ENCODE measurements at places on chromosomes 6 and 20.

DNA sequence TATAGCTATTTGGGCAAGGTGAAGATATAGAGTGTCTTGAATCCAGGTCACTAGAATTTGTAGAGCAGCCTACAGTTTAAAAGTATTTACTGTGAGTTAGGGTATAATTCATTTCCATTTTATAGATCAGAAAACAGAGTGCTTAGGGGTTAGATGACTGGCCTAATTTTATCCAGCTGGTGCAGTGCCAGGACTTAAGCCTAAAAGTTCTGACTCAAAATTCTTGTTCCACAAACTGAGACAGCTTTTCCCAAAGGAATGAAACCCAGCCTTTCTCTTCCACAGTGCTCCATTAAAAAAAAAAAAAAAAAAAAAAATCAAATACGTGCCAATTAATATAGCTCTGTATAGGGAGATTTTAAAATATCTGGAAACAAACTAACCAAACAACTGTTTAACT lies 441.0 kb upstream of the MARCKS start:
- no peak for DNase-seq

GRCh38 chr6:152401978-152402377 lies 235.2 kb downstream of the SYNE1 start:
- DNase-seq = no peak

- peak; percentile 39 for DNase-seq
Measured at GRCh38 chr6:170051229-170052172, 239.4 kb downstream of the DLL1 start.

DNA sequence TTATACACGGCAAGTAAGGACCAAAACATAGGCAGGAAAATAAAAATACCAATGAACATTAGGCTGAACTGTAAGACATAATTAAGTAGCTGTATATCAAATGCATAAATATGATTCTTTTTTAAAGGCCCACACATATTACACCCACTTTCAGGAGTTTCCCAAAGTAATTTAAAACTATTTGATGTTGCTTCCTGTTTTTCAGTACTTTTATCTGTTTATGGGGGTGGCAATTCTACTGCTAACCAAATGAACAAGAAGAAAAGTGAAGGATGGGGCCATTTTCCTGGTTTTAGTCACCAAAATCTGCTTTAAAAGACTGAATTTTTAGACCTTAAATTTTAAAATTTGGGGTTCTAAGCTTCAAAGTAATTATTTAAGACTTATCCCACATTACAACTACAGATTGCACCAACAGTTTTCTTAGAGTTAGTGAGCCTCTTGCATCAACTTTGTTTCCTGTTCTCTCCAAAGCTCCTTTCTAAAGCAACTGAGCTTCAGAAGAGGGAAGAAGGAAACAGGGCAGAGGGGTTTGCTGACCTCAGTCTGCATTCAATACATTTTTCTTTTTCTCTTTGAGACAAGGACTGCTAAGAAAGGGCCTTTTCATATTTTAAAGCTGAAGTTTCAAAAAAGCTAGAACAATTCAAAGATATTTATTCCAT lies 191.0 kb downstream of the BACH2 start:
- no peak for DNase-seq

GRCh38 chr6:7392402-7392801 lies 2.8 kb downstream of the RIOK1 start:
- DNase-seq = no peak

- no peak for DNase-seq
Measured at GRCh38 chr6:39333644-39334438, 11.3 kb upstream of the KCNK16 start.

GRCh38 chr6:133504158-133504557 lies 263.0 kb downstream of the EYA4 start:
- DNase-seq = no peak

GRCh38 chr6:90068264-90068663 lies 174.0 kb downstream of the GJA10 start:
- DNase-seq = no peak

DNA sequence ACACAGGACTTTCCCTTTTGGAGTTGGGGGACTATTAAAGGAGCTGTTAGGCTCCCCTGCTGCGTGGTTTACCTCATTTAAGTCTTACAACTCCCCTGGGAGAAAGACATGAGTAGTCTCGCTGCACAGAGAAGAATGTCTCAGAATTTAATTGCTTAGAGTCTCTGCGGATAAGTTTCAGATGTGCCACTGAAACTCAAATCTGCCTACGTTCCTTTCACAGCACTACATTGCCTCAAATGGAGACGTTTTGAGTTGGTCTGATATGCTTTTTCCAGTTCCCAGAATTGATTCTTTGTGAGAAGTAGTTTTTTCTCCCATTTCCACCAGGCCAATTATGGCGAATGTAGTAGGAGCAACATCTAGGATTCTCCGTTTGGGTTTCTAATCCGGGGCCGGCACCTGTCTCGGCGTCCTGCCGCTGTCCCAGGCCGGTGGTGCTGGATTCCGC lies 532 bp upstream of the SLC35F1 start:
- DNase-seq = no peak

DNA sequence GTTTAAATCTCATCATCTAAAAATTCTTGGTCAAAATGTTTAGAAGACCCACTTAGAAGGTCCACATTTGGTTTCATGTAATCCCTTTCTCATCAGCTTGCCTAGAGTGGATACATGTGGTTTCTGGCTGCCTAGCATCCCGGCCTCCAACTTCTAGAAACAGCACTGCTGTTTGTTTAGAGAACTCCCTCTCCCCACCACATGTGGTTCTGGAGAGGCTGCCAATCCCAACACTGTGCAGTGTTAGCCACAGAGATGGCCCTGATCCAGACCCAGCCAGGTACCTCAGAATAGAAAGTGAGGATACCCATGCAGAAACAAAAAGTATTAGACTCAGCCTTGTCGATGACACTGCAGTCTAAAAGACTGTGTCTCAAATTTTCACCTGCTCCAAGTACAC lies 241.8 kb downstream of the BCKDHB start:
- DNase-seq = no peak

DNA sequence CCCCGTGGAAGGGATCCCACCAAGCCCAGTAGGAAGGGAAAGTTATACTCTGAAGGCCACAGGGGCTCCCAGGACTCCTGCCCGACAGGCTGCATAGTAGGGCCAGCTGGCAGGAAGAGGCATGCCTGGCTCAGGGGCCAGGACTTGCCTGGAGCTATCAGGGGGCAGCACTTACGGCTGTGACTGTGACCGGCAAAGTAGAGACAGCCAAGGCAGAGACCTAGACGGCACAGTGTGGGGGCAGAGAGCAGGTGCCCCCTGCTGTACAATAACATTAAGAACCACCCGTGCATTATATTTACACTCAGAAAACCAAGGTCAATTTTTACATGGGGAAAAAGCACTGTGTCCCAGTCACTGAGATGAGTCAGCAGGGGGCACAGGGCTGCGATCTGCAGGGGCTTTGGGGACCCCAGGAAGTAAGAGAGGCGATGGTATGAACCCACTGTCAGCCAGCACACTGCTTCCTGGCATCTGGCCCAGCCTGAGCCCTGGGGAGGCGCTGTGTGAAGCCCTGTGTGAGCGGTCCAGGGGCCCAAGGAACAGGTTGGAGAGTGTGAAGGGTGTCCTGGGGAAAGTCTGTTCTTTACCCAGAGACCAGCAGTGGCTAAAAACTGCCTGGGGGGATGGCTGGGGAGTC lies 9.9 kb downstream of the CCDC167 start:
- DNase-seq = no peak

DNA sequence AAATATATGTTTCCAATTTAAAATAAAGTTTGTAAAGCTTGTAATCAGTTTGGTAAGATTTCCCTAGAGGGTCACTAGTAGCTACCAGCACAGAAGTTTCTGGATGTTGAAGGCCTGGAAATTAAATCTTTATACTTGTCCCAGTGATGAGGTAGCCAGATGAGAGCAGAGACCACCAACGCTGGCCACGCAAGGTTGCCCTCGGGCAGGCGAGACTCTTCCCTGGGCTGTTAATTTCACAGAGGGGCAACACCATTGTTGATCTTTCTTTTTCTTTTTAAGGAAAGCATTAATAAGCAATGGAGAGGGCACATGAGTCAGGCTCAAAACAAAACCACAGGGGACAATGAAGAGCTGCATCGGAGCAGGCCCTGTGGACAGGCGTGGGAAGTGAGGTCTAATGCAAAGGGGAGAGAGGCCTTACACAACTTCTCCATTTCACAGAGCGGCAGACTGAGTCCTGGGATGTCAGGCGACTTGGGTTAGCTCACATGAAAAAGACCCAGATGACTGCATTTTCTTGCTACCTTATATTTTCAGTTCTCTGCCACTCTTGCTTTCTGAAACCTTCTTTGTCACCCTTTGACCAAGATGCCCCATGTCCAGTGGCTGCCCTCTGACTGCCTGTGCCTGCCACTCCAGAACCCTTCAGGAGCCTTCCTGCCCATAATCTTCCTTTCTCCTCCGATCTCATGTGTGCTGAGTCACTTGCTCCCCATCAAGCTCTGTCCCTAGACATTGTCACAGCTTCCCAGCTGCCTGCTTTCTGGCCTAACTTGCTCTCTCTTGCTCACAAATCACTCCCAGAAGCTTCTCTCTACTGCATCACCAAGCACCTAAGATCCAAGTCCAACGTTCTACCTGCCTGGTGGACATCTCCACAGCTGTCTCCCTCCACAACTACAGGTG lies 107.7 kb upstream of the CDYL start:
- DNase-seq = peak; percentile 15

GRCh38 chr20:45833883-45834796 lies 541 bp downstream of the SNX21 start:
- peak; percentile 75 for DNase-seq

DNA sequence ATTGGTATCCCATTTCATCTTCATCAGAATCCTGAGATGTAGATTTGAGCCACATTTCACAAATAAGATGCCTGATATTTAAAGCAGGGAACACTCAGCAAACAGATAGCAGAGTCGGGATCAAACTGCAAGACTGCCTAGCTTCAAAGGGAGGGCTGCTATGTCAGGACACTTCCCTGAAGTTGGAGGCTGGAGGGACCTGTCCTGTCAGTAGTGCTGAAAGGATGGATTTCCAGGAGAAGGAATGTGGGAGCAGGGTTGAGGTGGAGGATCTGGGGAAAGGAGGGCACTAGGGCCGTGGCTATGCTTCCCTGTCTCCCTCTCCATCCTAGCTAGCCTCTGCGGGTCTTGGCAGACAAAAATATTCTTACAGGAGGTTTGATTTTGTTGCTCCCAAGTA lies 32.2 kb downstream of the COX4I2 start:
- no peak for DNase-seq

DNA sequence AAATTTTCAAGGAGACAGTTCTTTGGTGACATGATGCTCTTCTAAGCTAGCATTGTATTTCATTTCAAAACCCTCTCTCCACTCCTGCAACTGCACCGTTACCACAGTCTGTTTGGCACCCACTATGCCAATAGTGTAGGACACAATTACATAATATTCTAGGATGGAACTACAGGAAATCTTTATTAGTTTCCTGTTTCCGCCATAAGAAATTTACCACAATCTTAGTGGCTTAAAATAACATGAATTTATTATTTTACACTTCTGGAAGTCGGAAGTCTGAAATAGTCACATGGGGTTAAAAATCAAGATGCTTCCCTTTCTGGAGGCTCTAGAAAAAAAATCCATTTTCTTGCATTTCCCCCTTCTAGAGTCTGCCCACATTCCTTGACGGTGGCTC lies 733.1 kb downstream of the HDGFL1 start:
- no peak for DNase-seq

DNA sequence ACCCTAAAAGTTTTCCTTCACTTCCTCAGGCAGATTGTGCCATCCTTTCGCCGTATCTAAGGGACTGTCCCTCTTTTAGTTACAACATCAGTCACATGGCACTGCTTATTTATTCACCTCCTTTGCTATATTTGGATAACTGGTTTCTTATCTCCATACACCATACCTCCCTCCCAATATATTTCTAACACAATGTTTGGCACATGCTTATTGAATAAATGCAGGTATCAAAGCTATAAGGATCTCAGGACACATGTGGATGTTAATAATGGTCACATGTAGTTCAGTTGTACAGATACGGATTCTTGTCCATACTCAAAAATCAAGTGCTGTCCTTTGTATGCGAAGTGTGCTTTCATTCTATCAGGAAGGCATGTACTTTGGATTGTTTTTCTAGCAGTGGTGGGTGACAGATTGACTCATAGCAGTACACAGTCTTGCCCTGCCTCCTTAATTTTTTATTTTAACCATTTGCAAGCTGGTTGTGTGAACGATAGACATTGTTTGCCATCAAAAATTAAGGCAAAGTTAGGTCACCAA lies 407.1 kb upstream of the RUNX2 start:
- DNase-seq = no peak

DNA sequence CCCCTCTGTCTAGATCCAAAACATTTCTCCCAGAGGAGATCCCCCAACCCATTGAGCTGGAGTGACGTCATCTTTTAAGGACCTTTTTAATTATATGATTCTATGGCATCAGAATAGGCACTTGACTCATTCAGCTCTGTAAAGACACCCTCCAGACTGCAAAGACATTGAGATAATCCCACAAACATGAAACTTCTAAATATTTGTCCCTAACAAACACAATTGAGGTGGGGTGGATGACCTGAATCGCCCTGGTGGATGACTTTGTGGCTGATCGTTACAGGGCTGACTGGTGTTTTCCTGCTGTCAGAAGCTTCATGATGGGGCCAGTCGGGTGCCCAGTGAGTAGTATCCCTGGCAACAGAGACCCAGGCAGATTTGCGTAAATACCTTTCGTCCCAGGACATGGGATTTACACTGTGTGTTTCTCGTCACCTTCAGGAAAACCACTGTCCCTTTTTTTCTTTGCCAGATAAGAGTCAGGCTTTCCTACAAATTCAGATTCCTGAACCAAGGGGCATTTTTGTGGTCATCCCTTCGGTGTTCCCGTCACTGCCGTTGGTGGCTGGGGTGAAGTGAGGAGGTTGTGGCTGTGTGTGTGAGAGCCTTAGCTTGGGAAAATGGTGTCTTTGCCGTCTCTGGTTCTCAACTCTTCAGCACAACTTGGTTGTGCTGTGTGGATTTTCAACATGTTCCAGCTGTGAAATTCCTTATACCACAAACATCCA lies 5.3 kb upstream of the PCK1 start:
- DNase-seq = peak; percentile 77

DNA sequence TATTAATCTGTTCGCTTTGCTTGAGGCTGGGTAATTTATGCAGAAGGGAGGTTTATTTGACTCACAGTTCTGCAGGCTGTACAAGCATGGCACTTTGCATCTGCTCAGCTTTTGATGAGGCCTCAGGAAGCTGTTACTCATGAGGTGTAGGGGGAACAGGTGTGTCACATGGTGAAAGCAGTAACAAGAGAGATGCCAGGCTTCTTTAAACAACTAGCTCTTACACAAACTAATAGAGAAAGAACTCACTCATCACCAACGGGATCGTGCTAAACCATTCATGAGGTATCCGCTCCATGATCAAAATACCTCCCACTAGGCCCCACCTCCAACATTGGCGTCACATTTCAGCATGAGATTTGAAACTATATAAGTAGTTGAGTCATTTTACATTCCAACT lies 34.4 kb upstream of the GCLC start:
- DNase-seq = no peak

GRCh38 chr20:4038676-4039370 lies 23.5 kb upstream of the RNF24 start:
- DNase-seq = peak; percentile 38

DNA sequence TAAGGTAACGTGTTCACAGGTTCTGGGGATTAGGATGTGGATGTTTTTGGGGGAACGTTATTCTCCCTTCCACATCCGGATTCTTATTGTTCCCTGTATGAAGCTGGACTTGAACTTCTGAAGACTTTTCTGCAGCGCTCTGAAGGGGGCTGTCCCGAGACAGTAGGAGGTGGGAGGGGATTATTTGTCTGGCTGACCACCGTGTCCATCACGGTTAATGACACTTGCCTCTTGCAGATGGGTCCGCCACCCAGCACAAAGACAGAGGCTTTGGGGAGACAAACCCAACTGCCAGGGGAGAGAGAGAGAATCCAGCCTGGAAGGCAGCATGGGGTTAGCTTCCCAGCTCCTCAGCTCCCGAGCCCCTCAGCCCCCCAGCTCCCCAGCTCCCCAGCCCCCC lies 16.7 kb downstream of the ZDHHC14 start:
- no peak for DNase-seq
